ENCODE measurements at places on chromosomes 13 and 19.

DNA sequence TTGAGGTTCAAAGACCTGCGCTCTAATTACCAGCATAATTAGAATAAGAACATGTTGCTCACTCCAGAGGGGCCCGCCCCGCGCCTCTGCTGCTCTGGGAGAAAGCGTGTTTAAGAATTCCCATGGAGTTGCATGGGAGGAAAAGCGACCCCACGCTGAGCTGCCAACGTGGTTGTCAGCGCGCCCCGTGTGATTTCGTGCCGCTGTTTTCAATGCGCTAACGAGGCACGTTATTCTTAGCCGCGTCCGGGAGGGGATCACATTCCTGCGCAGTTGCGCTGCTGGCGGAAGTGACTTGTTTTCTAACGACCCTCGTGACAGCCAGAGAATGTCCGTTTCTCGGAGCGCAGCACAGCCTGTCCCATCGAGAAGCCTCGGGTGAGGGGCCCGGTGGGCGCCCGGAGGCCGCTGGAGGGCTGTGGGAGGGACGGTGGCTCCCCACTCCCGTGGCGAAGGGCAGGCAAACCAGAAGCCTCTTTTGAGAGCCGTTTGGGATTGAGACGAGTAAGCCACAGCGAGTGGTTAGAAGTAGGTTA, 173.8 kb upstream of the SOX1 start:
- DNase-seq, result no peak

DNA sequence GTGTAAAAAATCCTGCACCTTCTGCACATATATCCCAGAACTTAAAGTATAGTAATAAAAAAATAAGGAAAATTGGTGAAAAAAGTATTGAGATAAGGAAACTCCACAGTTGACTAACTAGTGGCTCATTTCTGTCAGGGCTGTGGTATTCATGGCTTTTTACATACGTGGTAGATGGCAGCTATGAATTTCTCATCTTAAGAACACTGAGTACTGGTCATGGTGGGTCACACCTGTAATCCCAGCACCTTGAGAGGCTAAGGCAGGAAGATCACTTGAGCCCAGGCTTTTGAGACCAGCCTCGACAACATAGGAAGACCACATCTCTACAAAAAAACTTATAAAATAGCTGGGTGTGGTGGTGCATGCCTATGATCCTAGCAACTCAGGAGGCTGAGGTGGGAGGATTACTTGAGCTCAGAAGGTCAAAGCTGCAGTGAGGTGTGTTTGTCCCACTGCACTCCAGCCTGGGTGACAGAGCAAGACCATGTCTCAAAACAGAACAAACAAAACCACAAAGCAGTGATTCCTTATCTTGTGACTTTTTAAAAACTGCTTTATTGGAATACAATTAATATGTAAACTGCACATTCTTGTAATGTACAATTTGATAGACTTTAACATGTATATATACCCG, 16.8 kb downstream of the SLAIN1 start:
- DNase-seq, result no peak

DNA sequence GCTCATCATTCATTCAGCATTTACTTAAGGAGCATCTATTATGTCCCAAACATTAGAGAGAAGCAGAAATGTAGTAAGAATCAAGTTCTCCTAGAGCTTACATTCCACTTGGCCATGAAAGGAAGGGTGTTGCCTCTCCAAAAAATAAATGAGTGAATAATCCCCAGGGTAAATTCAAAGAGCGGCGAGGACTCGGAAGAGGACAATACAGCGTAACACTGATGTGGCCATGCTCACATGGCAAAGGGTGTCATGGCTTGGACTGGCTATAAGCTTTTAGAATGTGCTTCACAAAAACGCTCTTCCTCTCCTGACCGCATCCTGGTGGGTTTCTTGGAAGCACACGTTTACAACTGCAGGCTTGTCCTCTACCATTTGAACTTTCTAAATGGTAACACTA, 290.2 kb downstream of the IRS2 start:
- DNase-seq, result no peak

GRCh38 chr13:76825430-76825829, 60.8 kb downstream of the KCTD12 start:
- no peak for DNase-seq

DNA sequence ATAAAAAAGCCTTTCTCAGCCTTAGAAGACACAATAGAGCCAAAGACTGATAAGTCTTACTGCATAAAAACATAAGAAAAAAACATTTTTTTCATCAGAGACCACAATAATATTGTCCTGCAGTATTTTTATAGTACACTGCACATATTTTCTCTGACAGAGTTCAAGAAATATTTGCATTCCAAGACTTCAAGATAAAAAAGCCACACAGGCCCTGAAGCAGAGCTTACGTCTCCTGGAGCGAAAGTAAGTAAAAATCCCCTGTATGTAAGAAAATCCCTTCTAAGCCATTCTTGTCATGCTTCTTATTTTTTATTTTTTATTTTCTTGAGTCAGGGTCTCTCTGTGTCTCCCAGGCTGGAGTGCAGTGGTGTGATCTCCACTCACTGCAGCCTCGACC, 755.9 kb downstream of the LIG4 start:
- no peak for DNase-seq

DNA sequence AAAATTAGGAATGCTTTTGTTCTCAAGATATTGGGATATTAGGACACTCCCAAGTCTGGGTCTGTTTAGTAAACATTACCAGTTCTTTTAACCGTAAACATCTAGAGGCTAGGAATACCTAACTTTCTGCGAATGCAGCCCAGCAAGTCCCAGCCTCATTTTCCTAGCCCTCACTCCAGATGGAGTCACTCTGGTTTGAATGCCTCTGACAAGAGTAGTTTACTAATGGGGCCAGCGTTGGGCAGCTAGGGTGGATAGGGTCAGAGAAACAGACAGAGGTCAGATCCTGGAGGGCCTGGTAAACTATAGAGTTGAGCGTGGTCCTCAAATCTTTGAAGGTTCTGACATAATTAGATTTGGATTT, 53.6 kb downstream of the WDFY2 start:
- no peak for DNase-seq

DNA sequence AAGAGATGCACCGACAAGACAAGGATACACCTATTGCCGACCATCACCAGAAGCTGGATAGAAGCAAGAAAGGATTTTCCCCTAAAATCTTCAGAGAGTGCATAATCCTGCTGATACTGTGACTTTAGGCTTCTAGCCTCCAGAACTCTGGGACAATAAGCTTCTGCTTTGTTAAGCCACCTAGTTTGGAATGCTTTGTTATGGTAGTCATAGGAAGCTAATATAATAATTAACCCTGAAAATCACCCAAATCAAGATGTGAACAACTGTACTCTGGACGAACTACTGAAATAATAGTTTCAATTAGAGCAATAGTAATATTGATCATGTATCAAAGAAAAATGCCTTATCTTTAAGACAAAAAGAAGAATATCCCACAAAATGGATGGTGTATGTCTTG, 524.6 kb downstream of the EFNB2 start:
- DNase-seq, result no peak
